ENCODE measurements at places on chromosomes 5 and 9.
A peak's percentile ranks its signal among the peaks of the same experiment; 100 is the strongest.

DNA sequence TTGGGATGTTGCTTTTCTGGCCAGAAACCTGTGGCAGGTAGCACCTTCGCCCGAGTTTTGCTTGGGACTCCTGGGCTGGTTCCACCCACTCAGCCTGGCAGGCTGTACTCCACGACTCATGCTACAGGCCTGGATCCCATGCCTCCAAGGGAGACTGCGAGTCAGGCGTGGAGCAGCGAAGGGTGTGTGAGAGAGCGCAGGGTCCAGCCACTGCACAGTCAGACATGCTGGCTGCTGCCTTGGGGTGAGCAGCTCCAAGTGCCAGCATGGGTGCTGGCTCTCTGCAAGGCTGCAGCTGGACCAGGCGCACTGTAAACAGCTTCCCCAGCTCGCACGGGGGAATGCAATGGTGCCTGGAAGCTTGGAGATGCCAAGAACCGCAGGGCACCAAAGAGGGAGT is 249.6 kb upstream of the EDIL3 start:
- no peak for DNase-seq

- no peak for DNase-seq
Observed at GRCh38 chr5:98975223-98975622, 46.4 kb upstream of the CHD1 start.

DNA sequence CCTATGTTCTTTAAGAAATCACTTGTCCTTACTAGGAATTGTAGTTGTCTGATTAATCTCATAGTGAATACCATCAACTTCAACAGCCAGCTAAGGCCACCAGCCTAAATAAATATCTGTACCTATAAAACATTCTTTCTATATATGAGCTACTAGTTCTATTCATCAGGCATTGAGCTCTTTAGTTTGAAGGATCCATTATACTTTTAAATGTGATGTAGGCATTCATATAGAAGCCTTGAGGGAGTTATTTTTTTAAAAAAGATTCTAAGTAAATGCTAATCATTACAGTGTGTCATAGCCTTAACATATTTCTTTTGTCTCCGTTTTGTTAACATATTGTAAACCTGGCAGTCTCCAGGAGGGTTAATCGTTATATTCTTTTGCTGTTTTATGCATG is 838.3 kb downstream of the PTPRD start:
- DNase-seq, result no peak

GRCh38 chr5:135230251-135230925 is 168.6 kb downstream of the MACROH2A1 start:
- DNase-seq, result no peak

- no peak for DNase-seq
Observed at GRCh38 chr9:121720311-121721057, 69.0 kb downstream of the DAB2IP start.

GRCh38 chr9:95552814-95553546 is 36.2 kb upstream of the PTCH1 start:
- peak; percentile 8 for DNase-seq

GRCh38 chr5:169197343-169197742 is 103.6 kb downstream of the SLIT3 start:
- no peak for DNase-seq

DNA sequence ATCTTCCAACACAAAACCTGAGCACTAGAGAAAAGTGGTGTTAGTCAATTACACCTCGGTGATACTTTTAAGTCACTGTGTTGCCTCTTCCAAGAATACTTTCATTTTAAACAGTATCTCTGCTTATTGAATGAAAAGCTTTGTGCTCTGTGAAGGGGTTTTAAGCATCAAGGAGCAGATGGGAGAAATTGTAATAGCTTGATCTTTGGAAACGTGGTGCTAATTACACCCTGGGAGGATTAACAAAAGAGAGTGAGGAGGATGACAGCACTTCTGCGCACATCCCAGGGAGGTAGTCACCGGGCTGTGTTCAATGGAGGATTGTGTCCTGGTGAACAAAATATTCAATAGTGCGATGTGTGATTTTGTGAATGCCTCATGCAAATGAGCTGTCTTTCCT is 477.4 kb upstream of the ADAMTS16 start:
- DNase-seq, result no peak

DNA sequence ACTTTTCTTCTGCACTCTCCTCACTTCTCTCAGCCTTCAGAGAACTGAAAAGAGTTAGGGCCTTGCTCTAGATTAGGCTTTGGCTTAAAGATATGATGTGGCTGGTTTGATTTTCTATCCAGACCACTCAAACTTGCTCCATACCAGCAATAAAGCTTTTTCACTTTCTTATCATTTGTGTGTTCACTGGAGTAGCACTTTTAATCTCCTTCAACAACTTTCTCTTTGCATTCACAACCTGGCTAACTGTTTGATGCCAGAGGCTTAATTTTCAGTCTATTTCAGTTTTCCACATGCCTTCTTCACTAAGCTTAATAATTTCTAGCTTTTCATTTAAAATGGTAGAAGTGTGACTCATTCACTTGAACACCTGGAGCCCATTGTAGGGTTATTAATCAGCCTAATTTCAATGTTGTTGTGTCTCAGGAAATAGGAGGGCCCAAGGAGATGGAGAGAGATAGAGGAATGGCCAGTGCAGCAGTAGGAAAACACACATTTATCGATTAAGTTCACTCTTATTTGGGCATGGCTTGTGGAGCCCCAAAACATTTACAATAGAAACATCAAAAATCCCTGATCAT is 5.9 kb downstream of the ATPSCKMT start:
- DNase-seq, result no peak

GRCh38 chr9:136538599-136539426 is 7.0 kb downstream of the NOTCH1 start:
- DNase-seq, result peak; percentile 49

DNA sequence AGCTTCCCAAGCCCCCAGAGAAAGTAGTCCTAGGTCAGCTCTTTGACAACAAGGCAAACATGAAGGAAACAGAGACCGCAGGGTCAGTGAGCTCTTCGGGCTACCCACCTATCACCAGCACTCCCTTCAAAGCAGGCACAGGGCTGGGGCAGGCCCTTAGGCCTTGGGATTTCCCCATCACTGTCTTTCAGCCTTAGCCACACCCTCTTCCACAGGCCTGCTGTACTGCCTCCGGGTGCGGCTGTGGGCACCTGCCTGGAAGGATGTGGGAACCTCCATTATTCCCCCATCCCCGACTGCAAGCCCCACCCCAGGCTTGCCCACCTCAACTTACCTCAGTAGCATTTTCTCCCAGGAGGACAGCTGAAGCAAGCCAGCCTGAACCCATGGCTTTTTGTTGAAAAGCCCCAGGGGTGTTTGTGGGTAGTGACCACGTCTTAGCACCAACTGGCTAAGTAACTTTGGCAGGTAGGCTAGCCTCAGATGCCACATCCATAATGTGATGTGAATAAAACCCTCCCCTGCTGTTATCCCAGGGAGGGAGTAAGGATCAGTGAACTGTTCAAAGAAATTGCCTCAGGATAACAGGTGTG is 100.2 kb downstream of the PIK3R1 start:
- DNase-seq, result no peak

DNA sequence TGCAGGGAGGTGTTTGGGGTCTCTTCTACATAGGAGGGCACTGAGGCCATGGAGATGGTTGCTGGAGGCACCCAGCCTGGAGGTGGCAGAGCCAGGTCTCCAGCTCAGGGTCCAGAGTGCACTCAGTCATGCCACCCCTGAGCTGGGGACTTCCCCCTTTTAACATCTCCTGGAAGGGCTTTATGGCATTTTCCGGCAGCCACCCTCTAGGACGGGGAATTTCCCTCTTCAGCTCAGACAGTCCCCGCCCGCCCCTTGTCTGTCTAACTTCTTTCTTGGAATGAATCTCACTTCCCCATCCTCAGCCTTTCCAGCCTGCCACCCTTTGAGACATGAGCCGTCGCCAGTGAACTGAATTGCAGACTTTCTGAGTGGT is 49.9 kb downstream of the COL15A1 start:
- no peak for DNase-seq

DNA sequence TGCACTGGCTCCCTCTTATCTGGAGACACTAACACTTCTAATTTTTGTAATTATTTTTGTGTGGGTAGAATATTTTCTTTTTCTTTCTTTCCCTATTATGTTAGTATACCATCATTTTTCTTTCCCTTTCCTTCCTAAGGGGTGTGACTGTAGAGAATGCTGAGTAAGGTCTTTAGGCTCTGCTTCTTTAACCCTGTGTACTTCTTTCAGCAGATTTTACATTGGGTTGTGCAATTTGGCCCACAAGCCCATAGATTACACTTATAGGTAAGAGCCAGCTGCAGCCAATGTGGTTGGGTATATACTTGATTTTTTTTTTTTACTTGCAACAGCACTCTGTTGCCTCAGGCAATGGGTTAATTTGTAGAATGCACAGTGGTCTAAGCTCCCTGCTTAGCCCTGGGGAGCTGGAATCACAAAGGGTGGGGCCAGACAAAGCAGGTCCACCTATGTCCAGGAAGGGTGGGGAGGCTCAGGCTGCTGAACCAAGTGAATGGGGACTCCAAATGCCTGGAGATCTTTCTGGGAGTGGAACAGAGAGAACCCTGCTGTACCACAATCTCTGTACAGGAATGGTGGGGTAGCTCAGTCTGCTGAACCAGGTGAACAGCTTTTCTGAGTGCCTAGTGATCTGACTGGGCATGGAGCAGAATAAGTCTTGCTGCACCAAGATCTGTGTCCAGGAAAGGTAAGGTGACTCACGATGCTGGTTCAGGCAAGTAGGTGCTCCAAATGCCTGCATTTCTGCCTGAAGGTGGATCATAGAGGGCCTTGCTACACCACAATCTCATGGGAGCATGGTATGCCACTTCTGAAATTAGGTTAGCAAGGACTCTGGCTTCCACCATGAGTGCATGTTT is 64.9 kb downstream of the SLC25A46 start:
- no peak for DNase-seq

DNA sequence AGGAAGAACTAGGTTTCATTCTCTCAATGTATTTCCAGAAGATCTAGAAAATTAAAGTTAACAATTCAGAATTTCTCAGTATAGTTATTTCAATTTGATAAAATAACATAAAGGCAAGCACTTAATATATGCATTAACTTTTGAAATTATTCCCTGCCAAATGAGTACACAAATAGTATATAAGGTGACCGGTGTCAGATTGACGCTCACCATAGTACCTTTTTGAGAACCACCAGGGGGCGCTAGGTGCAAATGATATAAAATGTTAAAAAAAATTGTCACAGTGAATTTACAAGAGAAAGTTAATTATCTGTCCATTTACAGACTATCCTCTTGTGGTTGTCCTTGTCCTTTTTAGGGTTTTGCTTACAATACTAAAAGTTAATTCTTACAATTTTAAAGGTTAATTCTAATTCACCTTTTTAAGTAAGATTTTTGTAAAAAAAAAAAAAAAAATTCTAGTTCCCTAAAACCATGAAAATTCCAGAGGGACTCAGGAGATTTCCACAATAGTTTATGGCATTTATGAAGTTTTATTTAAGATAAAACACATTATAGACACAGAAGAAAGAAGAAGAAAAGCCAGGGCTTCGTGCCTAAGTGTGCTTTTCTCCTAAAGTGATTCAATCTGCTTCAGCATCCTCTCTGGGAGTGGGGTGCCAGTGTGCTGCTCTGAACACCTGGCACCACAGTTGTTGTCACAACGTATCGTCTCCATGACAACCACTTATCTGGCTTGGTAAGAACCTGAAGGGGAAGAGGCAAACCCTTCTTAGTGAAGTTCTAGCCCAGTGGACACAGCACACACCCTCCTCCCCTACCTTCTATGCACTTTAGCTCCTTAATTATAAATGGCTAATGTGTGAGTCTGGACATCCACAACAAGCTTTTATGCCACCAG is 1.7 kb downstream of the ADAMTS16 start:
- peak; percentile 12 for DNase-seq

GRCh38 chr9:1490341-1491232 is 440.4 kb downstream of the DMRT2 start:
- no peak for DNase-seq

DNA sequence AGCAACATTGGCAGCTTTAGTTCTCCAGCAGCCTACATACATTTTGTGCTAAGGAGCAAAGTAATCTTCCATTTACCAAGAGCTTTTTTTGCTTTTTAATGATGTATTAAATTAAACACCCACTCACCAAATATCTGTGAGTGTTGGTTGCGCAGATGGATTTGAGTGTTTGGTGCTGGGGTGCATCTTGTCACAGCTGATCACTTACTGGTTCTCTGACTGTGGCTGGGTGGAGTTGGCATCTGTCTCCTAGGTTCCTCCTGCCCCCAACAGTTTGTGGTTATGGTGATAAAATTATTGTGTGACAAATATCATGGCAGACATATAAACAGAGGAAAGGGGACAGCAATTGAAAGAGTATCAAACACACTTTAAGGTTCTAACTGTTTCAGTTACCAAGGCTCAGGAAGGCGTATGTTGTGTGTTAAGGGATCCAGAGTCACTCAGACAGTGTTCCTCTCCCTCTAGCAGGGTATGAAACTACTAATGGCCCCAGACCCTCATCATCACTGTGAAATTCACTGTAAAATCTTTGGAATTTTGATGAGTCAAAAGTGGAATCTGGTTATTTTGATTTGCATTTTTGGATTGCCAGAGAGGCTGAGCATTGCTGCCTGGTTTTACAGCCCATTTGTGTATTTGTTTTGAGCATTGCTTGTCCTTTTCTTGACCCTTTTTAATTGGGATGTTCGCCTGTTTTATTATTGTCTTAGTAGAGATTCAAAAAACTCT is 81.7 kb downstream of the PDE8B start:
- DNase-seq, result no peak

DNA sequence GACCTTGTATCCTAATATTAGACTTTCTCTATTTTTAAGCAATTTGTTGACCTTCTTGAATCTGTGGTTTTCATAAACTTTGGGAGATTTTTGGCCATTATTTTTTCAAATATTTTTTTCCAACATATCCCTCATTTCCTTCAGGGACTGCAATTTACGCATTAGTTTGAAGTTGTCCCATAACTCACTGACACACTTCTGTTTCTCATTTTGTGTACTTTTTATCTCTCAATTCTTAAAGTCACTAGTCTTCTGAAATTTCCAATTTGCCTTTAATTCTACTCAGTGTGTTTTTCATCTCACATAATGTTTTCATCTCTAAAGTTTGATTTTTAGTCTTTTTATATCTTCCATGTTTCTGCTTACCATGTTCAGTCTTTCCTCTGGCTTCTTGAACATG is 356.8 kb downstream of the RAB3C start:
- DNase-seq, result no peak

GRCh38 chr5:173411791-173412555 is 83.8 kb upstream of the STC2 start:
- no peak for DNase-seq

DNA sequence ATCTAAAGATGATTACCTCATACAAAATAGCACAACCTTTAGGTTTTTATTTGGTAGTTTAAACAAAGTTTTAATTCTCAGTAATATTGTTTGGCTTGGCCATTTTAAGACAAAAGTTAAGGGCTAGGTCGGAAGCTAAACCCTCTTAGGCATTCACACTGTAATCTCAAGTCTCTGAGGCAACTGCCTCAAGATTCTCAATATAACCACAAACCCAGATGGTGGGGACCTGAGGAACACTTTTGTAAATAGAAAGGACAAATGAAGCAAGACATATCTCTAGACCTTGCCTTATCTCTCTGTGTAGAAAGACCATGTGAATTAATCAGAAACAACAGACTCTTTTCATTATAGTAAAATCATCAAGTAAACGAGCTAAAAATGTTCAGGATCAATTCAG is 500.2 kb upstream of the CDH6 start:
- no peak for DNase-seq

- DNase-seq, result no peak
Observed at GRCh38 chr9:33168941-33169544, 1.9 kb upstream of the B4GALT1 start.

All from T follicular helper cell (primary cell).